ENCODE measurements at places on chromosomes 12 and 14.

GRCh38 chr14:56321861-56322260 is 203.7 kb downstream of the PELI2 start:
- no peak for DNase-seq

DNA sequence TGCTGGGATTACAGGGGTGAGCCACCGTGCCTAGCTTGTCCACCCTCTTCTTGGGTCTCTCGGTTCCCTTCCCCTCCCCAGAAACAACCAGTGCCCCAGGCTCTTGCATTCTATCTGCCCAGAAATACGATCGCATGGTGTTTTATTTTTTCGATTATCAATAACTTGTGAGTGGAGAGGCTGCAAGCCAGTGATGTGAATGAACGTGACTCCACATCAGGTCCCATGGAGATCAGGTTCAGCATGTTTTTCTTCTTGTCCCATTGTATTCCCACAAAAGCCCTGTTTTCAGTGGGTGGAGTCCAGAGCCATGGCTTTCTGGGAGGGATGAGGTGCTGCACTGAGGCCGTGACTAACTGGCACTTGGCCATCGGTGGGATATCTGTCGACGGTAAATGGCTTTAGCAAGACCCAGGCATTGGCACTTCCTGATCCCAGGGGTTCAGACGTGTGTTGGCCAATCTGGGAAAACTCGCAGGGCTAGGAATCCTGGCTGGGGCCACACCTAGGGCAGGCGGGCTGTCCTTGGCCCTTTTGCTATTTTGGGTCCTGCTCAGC is 12.7 kb upstream of the HNF1A start:
- DNase-seq, result no peak

DNA sequence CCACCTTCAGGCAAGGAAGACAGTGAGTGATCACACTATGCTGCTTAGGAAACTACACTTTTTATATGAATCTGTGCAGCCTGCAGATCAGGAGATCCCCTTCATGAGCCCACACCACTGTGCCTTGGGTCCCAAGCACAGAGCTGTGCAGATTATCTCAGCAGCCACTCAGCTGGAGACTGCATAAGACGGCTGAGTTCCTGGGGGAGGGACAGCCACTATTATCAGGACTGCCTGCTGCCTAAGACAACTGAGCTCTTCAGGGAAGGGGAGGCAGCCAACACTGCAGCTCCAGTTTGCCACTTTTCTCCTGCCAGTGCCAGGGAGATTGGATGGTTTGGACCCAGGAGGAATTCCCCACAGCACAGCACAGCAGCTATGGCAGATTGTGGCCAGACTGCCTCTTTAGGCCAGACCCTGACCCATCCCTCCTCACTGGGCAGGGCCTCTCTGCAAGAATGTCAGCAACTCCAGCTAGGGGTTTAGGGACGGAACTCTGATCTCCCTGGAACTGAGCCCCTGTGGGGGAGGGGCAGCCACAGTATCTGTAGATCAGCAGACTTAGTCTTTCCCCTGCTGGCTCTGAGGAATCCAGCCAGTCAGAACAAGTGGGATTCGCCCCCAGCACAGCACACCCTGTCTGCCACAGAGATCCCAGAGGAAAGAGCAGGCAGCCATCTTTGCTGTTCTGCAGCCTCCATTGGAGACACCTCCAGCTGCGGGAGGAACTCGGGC is 141.3 kb downstream of the KLHL28 start:
- no peak for DNase-seq

DNA sequence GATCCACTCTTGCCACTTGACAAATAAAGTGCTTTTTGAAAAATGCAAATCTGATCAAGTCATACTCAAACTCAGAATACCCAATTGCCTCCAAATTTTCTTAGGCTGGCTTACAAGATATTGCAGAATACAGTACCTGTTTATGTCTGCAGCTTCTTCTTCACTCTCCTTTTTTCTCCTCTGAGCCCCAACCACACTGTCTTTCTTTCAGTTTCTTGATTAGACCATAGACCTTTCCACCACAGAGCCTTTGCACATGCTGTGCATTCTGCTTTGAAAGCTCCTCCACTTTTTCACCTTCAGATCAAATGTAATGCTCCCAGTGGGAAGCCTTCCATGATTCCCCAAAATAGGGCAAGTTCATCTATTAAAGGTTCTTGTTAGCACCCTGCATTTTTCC is 13.9 kb upstream of the GYS2 start:
- no peak for DNase-seq

- no peak for DNase-seq
Observed at GRCh38 chr12:108933949-108934348, 54.1 kb downstream of the DAO start.

GRCh38 chr12:112851024-112851777 is 55.6 kb upstream of the OAS1 start:
- no peak for DNase-seq

GRCh38 chr14:67575684-67576083 is 24.4 kb downstream of the PIGH start:
- DNase-seq, result no peak

GRCh38 chr12:111438481-111438880 is 32.8 kb downstream of the SH2B3 start:
- DNase-seq, result no peak

GRCh38 chr12:22588817-22589216 is 36.2 kb upstream of the ETNK1 start:
- DNase-seq, result no peak

DNA sequence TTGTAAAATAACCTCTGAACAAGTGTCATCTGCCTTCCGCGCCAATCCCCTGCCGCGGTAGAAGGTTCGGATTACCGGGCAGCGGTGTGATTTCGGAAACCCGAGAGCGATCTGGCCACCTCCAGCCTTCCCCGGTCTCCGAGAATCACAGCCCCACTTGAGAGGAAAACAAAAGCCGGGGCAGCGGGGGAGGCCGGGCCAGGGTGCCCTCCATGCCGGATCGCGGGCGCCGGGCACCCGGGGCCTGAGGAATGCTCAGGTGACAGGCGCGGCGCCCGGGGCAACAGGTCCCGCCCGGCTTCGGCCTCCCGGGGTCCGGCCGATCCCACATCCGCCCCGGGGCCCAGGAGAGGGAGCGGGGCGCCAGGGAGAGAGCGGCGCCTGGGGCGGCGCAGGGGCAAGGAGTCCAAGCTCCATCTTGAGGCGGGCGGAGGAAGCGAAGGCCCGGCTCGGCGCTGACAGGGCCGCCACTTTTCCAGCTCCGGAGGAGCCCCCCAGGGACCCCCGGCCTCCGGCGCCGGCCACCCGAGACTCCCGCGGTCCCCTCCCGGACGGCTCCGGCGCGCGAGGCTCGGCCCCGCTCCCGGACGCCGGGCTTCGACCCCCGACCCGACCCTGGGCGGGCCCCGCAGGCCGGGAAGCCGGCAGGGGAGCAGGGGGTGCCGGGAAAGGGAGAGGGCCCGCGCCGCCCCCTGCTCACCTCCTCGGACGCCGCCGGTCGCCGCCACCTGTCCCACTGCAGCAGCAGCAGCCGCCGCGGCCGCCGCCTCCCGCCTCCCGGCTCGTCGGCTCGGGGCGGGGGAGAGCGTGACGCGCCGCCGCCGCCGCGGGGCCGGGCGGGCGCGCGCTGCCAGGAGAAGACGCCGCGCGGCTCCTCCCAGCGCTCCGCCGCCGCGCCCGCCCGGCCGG is at the start of gene CLIP1:
Gene CLIP1 (minus strand): TSS at position 849 of the 909 bp plus-strand sequence. CDS start 42,217 bp downstream, outside the sequence.
- DNase-seq, result no peak

DNA sequence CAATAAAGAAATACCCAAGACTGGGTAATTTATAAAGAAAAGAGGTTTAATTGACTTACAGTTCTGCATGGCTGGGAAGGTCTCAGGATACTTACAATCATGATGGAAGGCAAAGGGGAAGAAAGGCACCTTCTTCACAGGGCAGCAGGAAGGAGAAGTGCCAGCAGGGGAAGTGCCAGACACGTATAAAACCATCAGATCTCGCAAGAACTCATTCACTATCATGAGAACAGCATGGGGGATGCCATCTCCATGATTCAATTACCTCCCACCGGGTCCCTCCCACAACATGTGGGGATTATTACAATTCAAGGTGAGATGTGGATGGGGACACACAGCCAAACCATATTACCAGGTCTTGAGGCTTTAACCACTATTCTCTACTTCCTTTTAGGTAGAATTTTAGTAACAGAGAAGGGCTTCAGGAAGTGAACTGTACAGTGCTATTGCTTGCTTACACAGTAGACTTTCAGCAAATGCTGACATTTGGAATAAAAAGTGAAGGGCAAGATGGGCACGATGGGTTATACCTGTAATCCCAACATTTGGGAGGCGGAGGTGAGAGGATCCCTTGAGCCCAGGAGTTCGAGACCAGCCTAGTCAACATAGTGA is 40.8 kb upstream of the OR4E1 start:
- no peak for DNase-seq

DNA sequence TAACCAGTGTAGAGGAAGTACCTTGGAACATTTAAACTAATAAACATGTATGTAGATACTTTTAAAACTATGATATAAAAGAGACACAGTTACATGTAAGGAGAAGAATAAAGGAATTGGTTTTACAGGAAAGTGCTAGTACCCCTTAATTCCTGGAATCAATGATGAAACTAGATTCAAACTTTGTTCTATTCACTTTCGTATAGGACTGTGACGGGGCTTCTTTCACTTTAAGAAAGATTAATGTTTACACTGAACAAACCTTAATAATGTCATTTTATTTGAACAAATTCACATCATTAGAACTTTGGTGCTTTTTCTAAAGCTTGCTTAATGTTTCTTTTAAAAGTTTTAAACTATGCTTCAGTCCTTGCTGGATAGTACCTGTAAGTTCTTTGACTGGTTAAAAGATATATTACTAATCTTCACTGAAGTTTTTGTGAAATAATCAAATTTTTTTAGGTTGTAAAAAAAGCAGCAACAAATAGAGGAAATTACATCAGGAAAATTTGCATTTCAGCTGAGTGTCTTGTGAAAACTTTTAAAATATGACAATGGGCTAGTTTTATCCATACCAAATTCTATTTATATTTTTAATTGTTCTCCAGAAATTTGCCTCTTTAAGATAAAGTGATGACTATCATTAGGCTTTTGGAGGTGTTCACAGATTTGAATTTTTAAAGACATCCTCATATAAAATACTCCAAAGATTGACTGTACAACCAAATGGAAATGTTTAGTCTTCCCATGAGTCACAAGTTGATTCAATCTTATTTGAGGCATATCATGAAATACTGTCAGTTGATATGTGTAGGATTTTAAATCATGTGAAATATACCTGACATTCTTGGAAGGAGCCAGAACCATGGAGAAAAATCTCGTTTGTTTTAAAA is 36.2 kb downstream of the PAPOLA start:
- no peak for DNase-seq

DNA sequence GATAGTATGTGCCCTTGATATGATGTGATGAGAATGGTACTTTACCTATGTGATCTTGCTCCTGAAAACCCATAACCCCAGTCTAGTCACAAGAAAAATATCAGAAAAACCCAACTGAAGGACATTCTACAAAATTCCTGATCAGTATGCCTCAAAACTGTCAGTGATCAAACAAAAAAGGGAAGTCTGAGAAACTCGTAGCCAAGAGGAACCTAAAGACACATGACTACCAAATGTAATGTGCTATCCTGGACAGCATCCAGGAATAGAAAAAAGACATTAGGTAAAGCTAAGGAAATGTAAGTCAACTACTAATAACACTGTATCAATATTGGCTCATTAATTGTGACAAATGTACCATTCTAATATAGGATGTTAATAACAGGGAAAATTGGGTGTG is 4.1 kb upstream of the WIF1 start:
- no peak for DNase-seq

- no peak for DNase-seq
Observed at GRCh38 chr12:88308825-88309224, 166.7 kb downstream of the TMTC3 start.

- no peak for DNase-seq
Observed at GRCh38 chr14:104473649-104474494, 105.7 kb upstream of the C14orf180 start.

- no peak for DNase-seq
Observed at GRCh38 chr12:19630536-19630935, 191.2 kb downstream of the AEBP2 start.

DNA sequence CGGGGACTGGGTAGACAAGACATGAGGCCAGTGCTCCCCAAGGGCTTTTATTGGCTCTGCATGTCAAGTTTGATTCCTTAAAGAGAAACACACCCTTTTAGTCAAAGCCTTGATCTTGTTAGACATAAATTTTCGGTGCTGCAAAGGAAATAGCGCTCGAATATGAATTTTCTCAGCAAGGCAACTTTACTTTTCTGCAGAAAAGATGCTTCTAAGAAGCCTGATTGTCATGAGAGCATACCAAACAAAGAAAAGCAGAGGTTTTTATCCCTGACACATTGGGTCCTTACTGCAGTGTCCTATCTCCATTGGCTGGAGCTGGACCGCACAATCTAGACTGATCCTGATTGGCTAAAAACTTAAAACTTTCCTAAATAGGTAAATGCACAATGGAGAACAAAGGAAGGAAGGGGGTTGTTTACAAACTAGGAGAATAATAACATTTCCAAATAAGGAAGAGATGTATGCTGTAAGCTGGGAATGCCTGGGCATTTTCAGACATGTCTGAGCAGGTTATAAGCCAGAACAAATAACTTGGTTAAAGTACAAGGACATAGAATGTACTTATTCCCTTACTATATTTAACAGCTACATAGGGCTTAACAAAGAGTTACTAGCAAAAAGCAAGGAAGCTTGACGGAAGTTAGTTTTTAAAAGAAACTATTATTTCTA is 17.2 kb downstream of the TXNRD1 start:
- no peak for DNase-seq

- DNase-seq, result no peak
Observed at GRCh38 chr14:62436261-62436660, 609.0 kb downstream of the KCNH5 start.

- peak; percentile 72 for DNase-seq
Observed at GRCh38 chr14:99604278-99604765, 315 bp upstream of the CCDC85C start.

Measured in forelimb muscle (tissue), 1 donor.